ENCODE measurements at places on chromosomes 2 and 18.

DNA sequence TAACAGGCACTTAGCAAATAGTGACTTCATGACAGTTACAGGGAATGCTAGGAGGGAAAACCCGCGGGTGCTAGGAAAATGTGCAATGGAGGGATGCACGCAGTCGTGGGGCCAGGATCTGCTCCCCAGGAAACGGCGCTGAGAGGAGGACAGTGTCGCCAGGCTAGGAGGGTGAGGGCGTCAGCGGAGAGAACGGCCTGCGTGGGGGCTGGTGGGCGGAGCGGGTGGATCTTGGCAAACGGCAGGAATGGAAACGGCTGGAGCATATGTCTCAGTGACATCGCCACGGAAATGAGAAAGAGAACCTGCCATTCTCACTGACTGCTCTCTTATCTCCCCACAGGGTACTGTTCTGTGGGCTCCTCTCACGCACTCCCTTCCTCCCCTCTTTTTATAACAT, 478.5 kb upstream of the ID2 start:
- no peak for DNase-seq

- DNase-seq, result no peak
Observed at GRCh38 chr2:42804338-42804737, 12.0 kb upstream of the HAAO start.

DNA sequence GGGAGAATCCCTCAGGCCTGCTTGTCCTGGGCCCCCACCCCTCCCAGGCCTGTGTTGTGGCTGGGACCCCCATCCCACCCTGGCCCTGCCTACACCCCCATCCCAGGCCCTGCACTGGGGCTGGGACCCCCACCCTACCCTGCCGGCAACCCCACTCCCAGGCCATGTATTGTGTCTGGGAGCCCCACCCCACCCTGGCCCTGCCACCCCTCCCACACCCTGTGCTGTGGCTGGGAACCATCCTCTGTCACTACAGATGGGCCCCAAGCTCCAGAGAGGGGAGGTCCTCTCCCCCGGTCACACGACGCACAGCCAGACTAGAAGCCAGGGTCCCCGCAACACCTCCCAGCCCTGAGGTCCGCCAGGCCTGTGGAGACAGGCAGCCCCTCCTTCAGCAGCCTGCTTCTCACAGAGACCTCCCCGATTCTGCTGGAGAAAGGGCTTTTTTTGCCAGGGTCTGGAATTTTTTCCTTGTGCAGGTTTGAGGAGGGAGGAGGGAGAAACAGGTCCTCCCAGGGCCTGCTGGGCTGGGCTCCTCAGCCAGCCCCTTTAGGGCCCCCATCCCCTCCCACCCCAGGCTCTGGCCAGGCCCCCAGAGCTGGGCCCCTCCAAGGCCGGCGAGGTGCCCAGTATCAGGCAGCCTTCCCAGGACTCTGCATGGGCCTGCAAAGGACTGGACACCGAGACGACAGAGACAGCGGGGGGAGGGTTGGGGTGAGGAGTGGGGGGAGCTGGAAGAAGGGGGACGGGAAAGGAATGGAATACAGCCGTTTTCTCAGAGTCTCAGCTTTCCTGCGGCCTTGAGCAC, 28.0 kb downstream of the KIF1A start:
- no peak for DNase-seq

- no peak for DNase-seq
Observed at GRCh38 chr2:160751021-160751420, 257.4 kb upstream of the RBMS1 start.

DNA sequence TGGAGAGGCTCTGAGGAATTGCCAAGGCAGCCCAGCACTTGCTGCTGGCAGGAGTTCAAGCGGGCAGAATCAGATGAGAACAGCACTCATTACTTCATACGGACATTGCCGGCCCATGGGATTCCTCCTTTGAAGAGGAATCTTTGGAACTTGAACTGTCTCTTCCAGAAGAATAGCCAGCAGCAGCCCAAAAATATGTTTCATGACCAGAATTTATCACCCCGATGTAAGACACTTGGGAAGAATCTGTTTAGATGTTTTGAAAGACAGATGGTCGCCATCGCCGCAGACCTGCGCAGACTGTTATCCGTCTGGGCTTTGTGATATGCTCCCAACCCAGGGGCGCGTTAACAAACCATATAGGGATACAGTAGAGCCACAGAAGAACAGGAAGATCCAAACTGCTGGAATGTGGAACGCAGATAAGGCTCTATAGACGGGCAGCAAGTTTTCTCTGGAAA, 3.7 kb upstream of the ADI1 start:
- peak; percentile 39 for DNase-seq

- no peak for DNase-seq
Observed at GRCh38 chr18:14949800-14950664, 202.1 kb downstream of the ANKRD30B start.

DNA sequence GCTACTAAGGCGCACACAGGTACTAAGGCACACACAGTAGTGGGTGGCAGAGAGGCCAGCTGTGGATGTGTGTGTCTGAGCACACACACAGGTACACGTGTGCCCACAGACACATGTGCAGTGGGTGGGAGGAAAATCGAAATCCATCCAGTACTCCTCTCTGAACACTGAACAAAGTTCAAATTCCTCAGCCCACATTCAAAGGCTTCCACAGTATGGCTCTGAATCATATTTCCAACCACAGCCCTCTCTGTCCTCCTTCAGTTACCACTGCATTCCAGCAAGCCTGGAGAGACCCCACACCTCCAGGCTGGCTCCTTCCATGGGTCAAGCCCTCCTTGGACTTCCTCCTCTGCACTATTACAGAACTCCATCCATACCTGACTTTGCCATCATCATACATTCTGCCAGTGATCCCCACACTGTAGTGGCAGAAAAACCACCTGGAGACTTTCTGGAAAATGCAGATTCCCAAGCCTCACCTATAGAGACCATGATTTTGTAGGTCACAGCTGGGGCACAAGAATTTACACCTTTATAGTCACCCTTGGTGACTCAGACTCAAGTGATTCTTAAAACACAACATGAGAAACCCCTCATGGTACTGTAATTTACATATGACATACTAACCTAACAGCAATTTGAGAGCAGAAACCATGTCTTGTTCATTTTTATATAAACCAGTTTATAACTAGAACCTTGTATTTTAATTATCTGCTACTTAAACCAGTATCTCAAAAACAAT, 31.4 kb downstream of the EPG5 start:
- no peak for DNase-seq

GRCh38 chr2:187552828-187553681, 1.2 kb downstream of the TFPI start:
- no peak for DNase-seq

DNA sequence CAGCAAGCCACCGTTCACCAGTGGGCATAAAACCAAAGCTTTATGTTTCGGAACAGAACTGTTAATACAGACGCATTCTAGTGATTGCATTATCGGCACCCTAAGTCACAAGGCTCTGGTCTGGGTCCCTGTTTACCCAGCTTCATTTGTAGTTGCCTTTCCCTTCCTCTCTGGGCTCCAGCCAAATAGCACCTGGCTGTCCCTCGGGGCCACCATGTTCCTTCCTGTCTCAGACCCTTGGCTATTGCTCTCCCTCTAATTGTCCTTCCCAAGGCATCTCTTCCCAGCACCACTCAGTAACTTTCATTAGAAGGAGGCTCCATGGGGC, 75.3 kb downstream of the SDC1 start:
- DNase-seq, result no peak

DNA sequence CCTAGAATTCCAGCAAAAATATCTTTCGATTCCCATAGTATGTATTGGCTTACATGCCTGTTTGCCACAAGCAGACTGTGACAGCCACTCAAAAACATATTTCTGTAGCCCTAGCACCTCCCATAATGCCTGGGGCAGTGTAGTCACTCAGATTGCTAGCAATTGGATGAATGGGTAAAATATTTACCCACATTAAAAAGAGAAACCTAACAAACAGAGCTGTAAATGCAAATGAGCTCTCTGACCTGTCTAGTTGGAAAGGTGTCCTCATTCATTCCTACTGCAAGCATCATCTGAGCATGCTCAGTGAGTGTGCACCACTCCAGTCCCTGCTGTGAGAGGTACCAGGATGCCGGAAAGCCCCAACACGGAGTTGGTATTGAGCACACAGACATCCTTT, 234.0 kb upstream of the RAB12 start:
- no peak for DNase-seq

GRCh38 chr2:234313558-234313957, 183.3 kb downstream of the ARL4C start:
- DNase-seq, result no peak

DNA sequence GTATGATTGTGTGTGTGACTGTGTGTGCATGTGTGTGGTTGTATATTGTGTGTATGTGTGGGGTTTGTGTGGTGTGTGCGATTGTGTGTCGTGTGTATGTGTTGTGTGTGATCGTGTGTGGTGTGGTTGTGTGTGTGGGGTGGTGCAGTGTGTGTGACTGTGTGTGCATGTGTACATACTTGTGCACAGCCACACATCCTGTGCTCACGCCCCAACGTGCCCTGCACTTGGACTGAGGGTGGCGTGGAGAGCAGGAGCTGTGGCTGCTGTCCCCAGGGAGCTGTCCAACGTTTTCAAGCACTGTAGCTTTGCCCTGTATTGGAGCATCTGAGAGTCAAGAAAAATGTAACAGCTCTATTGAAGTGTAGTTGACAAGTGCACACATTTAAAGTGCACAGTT, 243.2 kb upstream of the HDAC4 start:
- DNase-seq, result no peak
